ENCODE measurements at places on chromosomes 16 and 17.

DNA sequence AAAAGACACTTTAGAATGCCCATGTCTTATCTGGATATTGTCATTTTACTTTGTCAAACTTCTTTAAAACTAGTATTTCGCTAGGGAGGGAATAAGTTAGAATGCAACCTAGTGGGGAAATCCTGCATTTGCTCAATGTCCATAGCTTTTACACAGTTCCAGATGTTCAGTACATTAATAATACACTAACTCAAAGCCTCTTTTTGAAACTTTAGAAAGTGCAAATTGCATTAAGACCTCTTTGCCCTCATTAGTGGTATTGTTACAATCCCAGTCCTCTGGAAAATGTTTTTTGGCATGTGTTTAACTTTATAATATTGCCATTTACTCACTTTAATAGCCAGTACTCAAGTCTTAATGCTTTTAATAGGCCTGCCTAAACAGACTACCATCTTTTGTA, 106.8 kb downstream of the BRIP1 start:
- no peak for DNase-seq

DNA sequence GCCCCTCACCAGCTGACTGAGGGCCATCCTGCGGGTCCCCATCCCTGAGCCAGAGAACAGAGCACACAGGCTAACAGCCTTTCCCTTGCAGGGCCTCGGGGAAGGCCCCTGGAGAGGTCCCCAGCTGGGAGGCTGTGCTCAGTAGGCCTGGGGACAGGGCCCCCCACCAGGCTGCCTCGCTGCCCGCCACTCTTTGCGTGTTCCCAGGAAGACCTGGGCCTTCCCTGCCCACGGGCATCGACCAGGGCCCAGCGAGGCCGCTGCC, 785 bp downstream of the HID1 start:
- DNase-seq = no peak

DNA sequence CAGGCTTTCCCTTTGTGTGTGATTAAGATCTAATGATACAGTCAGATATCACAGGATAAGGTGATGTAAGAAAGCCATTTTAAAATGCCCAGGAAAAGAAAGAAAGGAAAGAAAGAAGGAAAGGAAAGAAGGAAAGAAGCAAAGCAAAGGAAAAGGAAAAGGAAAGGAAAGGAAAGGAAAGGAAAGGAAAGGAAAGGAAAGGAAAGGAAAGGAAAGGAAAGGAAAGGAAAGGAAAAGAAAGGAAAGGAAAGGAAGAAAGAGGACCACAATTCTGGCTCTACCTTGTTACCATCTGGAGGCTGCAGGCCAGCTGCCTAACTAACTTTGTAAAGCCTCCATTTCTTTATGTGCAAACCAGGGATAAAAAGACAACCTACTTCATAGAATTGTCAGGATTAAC, 131.6 kb downstream of the DYNLRB2 start:
- no peak for DNase-seq

DNA sequence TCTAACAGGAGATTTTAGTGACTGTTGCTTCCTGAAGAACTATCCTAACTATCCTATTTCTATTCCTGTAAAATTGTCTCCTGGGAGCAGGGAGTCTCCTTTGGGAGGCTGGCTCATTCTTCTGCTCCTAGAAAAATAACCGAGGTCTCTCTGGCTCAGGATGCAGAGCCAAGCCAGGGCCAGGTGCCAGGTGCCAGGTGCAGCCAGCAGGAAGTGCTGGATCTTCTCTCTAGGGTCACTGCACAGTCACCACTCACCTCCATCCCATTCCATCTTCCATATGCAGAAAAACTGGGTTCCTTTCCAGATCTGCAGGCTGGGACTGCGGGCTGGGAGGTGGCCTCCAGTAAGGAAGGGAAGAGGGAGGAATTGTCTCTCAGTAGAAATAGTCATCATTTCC, 3.8 kb upstream of the TMC7 start:
- no peak for DNase-seq

GRCh38 chr16:84503751-84504395, 586 bp downstream of the MEAK7 start:
- DNase-seq = no peak

- no peak for DNase-seq
These were observed 475.2 kb upstream of the WSB1 start for GRCh38 chr17:26818736-26819135.

GRCh38 chr16:50440991-50441390, 72.2 kb upstream of the BRD7 start:
- DNase-seq = no peak

GRCh38 chr16:20510323-20510722, 59.0 kb downstream of the ACSM2A start:
- no peak for DNase-seq

GRCh38 chr17:78367193-78367592, 7.3 kb upstream of the SOCS3 start:
- DNase-seq = no peak

GRCh38 chr17:9239246-9239792, 218.0 kb downstream of the NTN1 start:
- no peak for DNase-seq

GRCh38 chr17:55134486-55135157, 130.1 kb upstream of the HLF start:
- DNase-seq = no peak

Measured in smooth muscle cell of the brain vasculature (primary cell).